ENCODE measurements at places on chromosomes 16 and 17. TPM values are rescaled to one million over a fixed set of nuclear protein-coding genes. Genes with fewer than 3 reads are reported as not detected.

PYCARD gene
- 17.9 TPM for total RNA-seq

DPEP3 gene
- 0.68 TPM for total RNA-seq

PIPOX gene
- total RNA-seq, result 2.5 TPM

PHKG2 gene
- total RNA-seq, result 38.1 TPM

OSGIN1 gene
- 1.1 TPM for total RNA-seq

GRAPL gene
- total RNA-seq, result 21.0 TPM

TPSG1 gene
- total RNA-seq, result not detected

DNA sequence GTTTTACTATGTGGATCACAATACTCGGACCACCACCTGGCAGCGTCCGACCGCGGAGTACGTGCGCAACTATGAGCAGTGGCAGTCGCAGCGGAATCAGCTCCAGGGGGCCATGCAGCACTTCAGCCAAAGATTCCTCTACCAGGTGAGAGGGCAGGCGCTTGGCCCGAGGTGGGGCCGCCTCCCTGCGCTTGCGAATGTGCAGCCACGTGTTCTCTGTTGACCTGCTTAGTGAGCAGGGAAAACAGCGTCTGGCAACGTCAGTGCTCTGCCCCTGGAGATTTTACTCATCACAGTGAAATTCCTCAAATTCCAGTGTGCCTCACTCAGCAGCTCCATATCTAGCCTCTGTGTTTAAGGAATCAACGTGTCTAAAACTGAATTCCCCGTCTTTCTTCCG, 33.4 kb upstream of the CLEC18A start:
- no peak for DNase-seq

DNA sequence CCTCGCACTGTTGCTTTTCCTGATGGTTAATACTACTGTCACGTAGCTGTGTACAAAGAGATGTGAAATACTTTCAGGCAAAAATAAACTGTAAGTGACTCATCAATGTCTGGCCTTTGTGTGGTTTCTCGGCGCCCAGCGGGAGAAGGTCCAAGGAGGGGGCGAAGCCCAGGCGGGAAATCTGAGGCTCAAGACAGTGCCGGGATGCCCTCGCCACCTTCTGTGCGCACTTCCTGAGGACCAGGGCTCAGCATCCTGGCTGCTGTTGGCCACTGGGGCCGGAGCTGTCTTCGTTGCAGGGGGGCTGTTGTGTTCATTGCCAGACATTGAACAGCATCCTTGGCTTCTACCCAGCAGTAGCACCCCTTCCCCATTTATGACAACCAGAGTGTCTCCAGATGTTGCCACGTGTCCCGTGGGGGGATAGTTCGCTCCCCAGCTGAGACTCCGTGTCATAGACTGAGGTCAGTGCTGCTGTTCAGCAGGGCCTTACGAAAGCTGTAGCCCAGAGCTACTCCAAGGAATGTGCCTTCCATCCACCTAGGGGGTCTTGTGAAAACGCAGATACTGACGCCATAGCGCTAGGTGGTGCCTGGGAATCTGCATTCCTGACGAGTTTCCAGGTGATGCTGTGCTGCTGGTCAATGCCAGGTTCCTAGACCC, 67.3 kb upstream of the PLCG2 start:
- DNase-seq, result no peak

DNA sequence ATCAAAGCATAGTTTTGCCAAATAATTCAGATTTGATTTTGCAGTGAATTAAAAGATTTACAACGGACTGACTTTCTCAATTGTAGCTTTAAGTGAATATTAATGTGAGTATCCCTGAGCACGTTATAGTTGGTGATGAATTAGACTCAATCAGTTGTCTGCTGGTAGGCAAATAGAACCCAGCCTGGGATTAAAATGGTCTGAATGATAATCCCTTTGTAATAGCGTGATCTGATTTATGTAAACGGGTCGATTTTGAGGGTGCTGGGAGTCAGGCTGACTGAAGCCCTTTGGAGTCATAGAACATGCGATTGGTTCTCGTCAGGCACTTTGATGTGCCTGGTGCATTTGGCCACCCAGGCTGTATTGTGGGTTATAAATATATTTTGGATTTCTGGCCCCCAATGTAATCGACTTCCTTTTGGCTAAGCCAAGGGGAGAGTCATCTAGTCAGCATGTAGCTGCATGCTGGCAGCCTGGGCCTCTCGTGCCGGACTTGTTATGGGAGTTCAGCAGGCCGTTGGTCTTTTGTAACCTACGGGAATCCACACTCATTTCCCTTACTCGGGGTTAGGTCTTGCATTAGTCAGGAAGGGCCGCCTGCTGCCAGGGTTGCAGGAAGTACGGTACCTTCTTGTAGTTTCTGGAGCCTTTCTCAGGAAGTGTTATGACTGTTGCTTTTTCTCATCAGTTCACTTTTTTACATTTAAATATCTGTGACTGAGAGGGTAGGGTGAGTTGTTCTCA, 5.4 kb downstream of the PGS1 start:
- DNase-seq, result no peak

- peak; percentile 94 for DNase-seq
Observed at GRCh38 chr16:11797166-11797956, at the start of gene ZC3H7A. Gene ZC3H7A, minus strand, starts transcription at chr16:11797258. Its CDS starts 14,904 bp downstream, at chr16:11782354.

- no peak for DNase-seq
Observed at GRCh38 chr16:69319826-69320739, 8.9 kb downstream of the VPS4A start.

- no peak for DNase-seq
Observed at GRCh38 chr17:7016418-7016817, 4.0 kb downstream of the RNASEK start.

DNA sequence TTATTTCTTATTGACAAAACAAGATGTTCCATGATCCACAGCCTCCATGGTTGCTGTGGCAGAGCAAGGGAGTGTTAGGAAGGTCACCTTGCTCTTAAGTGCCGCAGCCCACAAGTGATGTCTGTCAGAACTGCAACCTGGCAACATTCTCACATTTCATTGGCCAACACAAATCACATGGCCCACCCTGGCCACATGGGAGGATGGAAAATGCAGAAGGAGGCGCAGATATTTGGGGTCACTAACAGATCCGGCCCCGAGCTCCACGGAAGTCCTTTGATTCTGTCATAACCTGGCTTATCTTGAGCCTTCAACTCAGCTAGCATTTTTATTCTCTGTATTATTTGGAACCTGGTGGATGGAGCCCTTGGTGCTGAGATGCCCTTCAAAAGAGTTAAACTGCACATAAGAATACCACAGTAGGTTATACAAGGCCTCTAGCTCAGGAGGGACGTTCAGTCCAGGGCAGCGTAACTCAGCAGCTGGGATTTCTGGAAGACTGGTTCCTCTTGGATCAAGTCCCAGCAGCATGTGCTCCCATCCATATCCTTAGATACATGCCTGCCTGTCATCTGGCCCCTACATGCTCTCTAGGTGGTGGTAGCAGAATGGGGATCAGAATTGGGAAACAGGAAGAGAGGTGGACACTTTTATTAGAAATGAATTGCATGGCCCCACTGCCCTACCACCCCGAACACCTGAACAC, 508.1 kb downstream of the HAPSTR1 start:
- DNase-seq, result no peak

DNA sequence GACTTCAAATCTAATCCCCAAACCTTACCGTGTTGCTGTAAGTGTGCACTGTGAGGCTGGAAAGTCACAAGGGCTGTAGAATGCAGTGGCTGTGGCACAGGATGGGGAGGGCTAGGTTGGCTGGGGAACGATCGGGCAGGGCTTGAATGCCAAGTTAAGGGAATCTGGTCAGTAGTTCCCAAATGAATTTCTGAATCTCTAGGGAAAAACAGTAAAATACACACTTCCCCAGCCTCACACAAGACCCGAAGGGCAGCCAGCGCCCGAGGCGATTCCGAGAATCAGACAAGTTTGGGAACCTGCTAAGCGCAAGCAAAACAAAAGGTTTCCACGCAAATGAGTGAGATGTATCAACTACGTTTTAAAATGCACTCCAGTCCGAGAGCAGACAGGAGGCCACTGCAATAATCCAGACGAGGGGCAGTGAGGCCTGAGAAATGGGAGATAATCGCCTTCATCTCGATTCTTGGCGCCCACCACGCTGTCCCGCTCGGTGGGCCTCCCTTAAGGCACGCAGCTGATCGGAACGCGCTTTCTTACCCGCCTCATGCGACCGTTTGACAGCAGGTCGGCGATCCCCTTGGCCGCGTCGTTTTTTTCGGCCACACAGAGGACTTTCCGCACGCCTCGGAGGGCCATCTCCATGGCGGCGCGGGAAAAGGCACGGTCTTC, 599 bp downstream of the TOP3A start:
- no peak for DNase-seq

DNA sequence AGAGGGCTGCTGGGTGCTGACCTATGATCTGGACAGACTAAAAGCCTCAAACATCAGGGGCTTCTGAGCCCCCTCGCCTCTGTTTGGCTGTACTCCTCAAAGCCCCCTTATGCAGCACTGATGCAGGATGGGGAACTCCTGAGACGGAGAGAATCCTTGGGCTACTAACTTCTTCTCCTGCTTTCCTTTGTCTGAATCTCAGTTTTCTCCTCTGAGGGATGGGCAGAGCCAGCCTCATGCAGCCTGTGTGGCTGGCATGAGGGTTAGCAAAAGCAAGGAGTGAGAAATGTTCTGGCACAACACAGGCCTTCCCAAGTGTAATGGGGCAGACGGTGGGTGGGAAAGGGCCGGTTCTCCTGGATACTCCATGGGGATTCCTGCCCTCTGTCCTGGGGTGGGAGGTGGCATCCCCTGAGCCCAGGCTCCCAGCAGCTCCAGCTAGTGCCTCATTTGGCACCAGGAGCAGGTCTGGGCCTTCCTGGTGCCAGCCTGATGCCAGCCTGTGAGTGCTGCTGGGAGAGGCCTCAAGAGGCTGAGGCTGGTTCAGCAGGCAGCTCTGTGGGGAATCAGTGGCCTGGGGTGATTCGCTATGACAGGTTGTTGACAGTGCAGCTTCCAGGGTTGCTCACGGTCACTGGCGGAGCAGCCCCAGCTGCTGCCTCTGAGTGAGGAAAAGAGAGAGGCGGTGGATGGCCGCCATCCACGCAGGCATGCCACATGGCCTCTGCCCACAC, 4.0 kb upstream of the BRD7 start:
- DNase-seq, result no peak
